ENCODE measurements at places on chromosomes 7 and 10. TPM values are rescaled to one million over a fixed set of nuclear protein-coding genes. Genes with fewer than 3 reads are reported as not detected.

Gene VAX1
- not detected for total RNA-seq

Gene DNAJB6
- total RNA-seq = 193 TPM

Gene DPYSL4
- total RNA-seq = 45.2 TPM

Gene HUS1
- total RNA-seq = 28.4 TPM

Gene NFE2L3
- total RNA-seq = 0.94 TPM

Gene ZNF239
- 2.2 TPM for total RNA-seq

Gene IRF5
- total RNA-seq = 2.9 TPM

Gene KIF20B
- total RNA-seq = 3.7 TPM

Gene TECTB
- total RNA-seq = not detected

Gene PARG
- 22.7 TPM for total RNA-seq

Gene PRPS1L1
- not detected for total RNA-seq

Gene PTN
- 14.3 TPM for total RNA-seq

Gene ENO4
- 0.64 TPM for total RNA-seq

Gene CFTR
- total RNA-seq = 3.0 TPM

Gene MSMB
- not detected for total RNA-seq

Gene HOXA7
- not detected for total RNA-seq

Gene CCDC7
- total RNA-seq = 16.7 TPM

Gene ZNF485
- 1.1 TPM for total RNA-seq

Gene TCAF2
- total RNA-seq = 0.52 TPM

Gene PTPN20
- 15.7 TPM for total RNA-seq

Gene FAM237B
- not detected for total RNA-seq

Gene MRPS24
- 200 TPM for total RNA-seq

Gene SFMBT2
- 11.0 TPM for total RNA-seq

Gene DNAH11
- total RNA-seq = 0.12 TPM

Gene VPS37D
- 3.3 TPM for total RNA-seq
